Tibial nerve (tissue), 4 donors: ENCODE measurements at places on chromosomes 12 and 14.

DNA sequence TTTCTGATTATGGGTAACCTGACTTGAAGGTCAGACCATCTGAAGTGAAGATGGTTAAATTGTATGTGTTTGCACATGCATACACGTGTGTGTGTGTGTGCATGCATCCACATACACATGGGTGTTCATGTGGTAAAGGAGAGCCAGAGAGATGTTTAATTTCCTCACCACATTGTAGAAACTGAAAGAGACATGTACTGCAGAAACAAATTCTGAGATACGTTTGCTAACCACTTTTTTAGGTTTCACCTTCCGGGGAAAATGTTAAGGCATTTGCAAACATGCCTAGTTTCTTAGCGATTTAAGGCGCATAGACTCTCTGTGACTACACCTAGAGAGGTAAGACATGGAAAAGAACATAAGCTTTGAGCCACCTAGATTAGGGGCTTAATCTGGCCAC lies 362.9 kb downstream of the RAD51B start:
- DNase-seq = no peak

- DNase-seq = no peak
These were observed 21.3 kb downstream of the SOS2 start for GRCh38 chr14:50210074-50210473.

- no peak for DNase-seq
These were observed 126.4 kb downstream of the ATP23 start for GRCh38 chr12:58067610-58068387.

GRCh38 chr12:16612647-16613046 lies 6.7 kb upstream of the LMO3 start:
- no peak for DNase-seq

GRCh38 chr12:66331814-66332213 lies 29.5 kb downstream of the HELB start:
- no peak for DNase-seq

- no peak for DNase-seq
These were observed 69.5 kb downstream of the CLMN start for GRCh38 chr14:95250140-95250769.

- no peak for DNase-seq
These were observed 54.9 kb upstream of the GNG2 start for GRCh38 chr14:51805541-51805940.

- no peak for DNase-seq
These were observed 457.0 kb downstream of the PCNX1 start for GRCh38 chr14:71363946-71364925.

GRCh38 chr12:67237231-67237630 lies 31.9 kb upstream of the CAND1 start:
- DNase-seq = no peak
